ENCODE measurements at places on chromosomes 5 and 9.
A peak's percentile ranks its signal among the peaks of the same experiment; 100 is the strongest.

- no peak for DNase-seq
Observed at GRCh38 chr5:173800340-173800739, 87.8 kb upstream of the CPEB4 start.

GRCh38 chr5:51138164-51138563 is 245.1 kb upstream of the ISL1 start:
- DNase-seq = no peak

DNA sequence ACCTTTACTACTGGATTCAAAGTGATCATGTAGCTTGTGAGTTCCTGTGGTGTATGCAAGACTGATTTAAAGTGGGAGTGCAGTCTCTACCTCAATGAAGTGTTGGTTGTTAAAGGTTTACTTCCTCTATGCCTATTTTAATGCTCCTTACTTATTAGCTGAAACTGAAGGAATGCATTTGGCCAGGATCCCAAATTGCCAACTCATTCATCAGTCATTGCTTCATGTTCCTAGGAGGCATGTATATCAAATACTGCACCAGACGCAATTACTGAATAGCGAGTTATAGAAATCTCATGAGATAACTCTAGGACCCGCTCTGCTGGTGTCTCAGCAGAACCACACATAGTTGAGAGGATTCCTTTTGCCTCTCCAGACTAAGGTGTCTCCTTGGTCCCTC is 143.0 kb upstream of the RPS23 start:
- no peak for DNase-seq

GRCh38 chr5:72608297-72608696 is 101.1 kb upstream of the ZNF366 start:
- peak; percentile 90 for DNase-seq

DNA sequence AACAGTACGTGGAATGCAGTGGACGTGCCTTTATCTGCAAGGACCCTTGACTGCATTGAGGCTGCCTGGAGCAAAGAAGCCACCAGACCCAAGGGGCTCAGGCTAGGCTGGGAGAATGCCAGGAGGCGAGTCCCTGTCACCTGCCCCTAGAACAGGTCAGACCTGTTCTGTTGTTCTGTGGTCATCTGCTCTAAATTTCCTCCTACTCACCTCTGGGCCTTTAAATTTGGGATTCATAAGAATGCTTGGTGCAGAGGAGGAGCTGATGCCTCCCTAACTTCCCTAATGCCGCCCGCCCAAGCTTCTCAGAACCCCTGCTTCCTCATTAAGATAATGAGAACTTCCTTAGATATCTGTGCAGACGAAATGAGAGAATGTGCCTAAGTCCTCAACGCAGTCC is 32.0 kb downstream of the DAPK1 start:
- no peak for DNase-seq

DNA sequence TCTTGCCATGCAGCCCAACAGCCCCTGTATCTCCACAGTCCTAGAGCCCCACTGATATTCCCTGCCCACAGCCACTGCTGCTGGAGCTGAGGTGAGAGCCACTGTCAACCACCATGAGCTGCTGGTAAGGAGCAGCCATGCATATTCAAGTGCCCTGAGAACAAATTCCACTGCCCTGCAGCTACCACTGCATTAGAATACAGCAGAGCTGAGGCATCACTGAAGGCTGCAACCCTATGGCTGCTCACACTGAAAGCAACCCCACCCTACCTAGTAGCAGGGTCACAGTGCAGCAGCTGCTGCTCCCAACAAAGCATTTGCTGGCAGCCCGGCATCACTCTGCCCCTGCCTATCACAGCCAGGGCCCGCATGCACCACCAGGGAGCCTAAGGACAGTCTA is 68.6 kb downstream of the SKIC3 start:
- no peak for DNase-seq

GRCh38 chr5:151214614-151215545 is 9.0 kb downstream of the CCDC69 start:
- peak; percentile 19 for DNase-seq

DNA sequence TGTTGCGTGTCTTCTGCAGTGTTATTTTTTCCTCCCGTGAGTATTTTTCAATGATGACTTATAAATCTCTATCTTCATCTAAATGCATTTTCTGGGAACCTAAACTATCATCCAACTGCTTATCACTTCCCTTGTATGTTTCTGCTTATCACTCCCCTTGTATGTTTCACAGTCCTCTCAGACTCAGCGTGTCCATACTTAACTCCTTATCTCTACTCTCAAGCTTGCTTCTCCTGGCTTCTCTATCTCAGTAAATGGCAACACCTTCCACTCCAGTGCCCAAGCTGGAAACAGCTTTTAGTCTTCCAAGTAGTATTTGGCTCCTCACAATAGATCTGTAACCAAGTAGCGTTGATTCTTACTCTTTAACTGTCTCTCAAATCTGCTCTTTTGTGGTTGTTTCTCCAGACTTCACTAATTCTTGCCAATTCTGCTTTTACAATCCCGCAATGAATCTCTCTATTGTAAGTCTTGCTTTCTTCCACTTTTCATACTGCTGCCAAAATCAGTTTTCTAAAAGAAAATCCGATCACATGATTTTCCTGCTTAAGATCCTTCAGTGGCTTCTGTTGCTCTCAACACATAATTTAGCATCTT is 33.8 kb upstream of the TXNDC8 start:
- peak; percentile 7 for DNase-seq

Measured in Ammon's horn (tissue), 1 donor.